ENCODE measurements at places on chromosomes 7 and 10.

- DNase-seq, result no peak
Observed at GRCh38 chr7:29044554-29044953, 86.4 kb upstream of the TRIL start.

GRCh38 chr7:199483-200249 is 7.3 kb downstream of the FAM20C start:
- no peak for DNase-seq

GRCh38 chr10:34029455-34029854 is 695.0 kb upstream of the NRP1 start:
- no peak for DNase-seq

DNA sequence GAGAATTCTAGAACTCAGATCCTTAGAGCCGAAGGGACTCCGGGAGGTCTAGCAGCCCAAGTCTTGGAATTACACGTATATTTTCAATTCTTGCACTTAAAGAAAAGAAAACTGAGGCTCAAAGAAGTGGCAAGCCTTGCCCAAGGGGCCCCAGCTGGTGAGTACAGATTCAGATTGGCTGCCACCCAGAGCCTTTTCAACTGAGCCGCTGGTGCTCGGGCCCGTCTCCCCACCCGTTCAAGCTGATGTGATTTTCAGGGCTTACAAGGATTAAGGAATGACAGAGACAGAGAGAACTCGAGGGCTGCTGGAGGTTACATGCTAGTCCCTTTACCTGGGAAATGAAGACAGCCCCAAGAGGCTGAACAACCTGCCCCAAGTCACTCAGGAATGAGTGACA is 117.8 kb downstream of the ABLIM1 start:
- DNase-seq, result no peak

- no peak for DNase-seq
Observed at GRCh38 chr7:46450425-46450824, 529.4 kb upstream of the IGFBP3 start.

GRCh38 chr10:3935141-3935540 is 150.1 kb upstream of the KLF6 start:
- peak; percentile 72 for DNase-seq

GRCh38 chr7:96599288-96599936 is 110.2 kb downstream of the SEM1 start:
- no peak for DNase-seq

DNA sequence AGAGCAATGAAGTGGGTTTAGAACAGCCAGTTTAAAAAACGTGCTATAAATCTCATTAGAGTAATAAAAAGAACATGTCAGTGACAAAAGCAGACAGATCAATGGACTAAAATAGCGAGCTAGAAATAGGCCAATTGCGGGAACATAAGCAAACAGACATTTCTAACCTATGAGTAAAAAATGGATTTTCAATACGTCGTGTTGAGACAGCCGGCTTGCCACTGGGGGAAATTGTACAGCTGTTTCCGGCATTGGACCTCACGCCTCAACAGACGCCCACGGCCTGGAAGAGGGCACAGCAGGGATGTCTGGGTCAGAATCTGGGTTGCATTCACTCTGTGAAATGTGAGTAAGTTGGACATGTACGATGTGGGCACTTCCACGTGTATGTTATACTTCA is 92.9 kb downstream of the SVOPL start:
- no peak for DNase-seq
